Urinary bladder (tissue), 4 donors: ENCODE measurements at places on chromosomes 4 and X. TPM values are rescaled to one million over a fixed set of nuclear protein-coding genes. Genes with fewer than 3 reads are reported as not detected.

DNA sequence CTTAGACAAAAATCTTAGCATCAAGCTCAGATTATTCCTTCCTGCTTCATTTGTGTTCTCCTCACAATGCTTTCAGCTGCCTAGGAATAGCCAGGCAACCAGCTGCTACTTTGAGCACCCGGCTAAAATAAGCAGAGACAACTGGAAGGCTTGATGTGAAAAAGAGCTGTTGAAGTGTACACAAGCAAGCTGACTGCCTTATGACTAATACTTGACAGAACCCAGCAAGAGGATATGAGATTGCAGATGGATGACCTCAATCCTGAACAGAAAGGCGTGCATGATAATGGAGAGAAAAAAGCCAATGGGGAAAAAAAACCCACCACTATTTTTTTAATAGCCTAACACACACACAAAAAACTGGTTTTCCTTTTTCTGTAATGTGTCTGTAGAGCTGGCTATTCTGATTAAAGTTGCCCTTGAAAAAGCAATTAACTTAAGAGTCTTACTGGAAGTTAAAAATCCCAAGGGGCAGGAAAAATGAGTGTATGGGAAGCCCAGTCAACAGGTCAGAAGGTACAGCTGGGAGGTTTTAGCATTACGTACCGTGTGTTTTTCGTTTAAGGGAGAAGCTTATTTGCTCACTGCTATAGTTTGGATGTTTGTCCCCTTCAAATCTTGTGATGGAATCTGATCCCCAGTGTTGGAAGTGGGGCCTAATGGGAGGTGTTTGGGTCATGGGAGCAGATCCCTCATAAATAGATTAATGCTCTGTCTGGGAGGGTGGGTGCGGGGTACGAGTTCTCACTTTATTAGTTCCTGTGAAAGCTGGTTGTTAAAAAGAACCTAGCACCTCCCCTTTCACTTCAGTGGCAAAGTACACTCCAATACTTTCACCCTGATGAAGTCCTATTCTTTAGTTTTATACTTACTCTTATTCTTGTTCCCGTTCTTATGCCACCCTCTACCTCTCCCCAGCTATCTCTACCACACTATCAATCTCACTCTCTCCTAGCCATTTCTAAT is 37.1 kb upstream of the HERC6 start:
- DNase-seq, result peak; percentile 37

- no peak for DNase-seq
Measured at GRCh38 chrX:57232658-57233360, 53.7 kb upstream of the FAAH2 start.

DNA sequence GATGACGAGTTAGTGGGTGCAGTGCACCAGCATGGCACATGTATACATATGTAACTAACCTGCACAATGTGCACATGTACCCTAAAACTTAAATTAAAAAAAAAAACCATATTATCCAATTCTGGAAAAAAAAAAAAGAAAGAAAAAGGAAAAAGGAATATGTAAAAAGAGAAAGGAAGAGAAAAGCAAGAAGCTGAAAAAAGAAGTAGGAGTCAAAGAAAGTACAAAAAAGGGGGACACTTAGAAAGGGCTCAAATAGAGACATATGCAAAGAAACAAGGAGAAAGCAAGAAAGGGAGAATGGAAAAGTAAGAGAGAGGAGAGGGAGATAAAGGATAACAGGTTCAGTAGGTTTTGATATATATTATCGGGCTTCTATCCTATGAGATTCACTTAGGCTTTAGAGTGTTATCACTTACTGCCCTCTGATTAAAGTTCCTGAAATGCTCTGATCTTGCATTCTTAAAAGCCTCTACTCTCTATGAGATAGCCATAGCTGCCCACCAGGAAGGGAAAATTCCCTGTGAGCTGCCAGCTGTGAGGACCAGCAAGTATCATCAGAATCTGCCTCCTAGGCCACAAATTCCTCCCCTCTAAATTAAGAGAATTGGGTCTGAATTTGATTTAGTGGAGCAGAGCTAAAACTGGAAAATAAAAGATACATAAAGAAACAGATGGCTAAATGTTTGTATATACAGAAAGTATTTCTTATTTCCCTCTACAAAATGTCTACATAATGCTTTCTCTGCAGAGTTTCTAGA is 95.2 kb downstream of the AMMECR1 start:
- no peak for DNase-seq

DNA sequence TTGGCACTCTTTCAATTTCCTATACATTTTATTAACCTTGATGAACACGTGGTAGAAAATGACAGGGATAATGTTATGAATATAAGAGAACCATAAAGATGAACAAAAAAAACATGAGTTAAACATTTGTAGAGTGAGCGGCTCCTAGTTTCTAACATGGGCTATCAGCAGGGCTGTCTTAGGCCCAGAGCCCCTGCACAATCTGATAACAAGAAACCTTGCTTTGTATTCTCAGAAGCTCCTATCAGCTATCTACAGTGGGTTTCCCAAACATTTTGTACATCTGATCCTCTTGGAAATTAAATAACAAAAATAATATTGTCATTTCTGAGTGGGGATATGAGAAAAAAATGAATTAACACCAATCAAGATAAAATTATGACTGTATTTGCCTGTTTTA is 10.6 kb upstream of the RBPJ start:
- DNase-seq, result no peak

- no peak for DNase-seq
Measured at GRCh38 chr4:162403419-162403818, 239.6 kb upstream of the FSTL5 start.

GRCh38 chrX:24426340-24426913 is 38.7 kb upstream of the PDK3 start:
- DNase-seq, result peak; percentile 13

GRCh38 chr4:39706741-39707511 is 9.0 kb downstream of the UBE2K start:
- no peak for DNase-seq

DNA sequence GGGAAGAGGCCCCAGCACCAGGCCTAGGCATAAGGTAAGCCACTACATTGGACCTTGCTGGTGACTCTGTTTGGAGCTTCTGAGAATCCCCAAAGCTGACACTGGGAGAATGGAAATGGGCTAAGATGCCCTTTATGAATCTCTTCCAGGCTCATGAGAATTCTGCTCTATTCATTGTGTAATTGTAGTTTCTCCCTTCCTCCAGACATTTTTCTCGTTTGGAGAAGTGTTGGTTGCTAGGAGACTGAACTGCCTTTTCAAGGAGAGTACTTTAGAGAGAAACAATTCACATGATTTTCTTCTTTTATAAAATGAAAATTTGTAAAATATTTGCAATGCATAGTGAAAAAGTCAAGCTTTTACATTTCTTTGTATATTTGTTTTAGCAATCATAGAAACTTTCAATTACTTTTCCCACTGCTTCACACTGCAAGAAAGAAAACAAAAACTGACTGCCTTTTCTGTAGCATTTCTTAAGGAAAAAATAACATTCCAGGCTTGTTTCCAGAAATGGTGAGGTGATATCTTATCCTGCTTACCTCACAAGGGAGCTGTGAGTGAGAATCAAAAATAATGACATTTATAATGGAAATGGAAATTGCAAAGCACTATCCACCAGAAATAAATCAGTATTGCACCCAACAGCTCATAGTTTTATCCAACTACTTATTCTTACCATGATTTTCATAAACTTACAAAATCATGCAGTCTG is 24.9 kb upstream of the DCHS2 start:
- no peak for DNase-seq

DNA sequence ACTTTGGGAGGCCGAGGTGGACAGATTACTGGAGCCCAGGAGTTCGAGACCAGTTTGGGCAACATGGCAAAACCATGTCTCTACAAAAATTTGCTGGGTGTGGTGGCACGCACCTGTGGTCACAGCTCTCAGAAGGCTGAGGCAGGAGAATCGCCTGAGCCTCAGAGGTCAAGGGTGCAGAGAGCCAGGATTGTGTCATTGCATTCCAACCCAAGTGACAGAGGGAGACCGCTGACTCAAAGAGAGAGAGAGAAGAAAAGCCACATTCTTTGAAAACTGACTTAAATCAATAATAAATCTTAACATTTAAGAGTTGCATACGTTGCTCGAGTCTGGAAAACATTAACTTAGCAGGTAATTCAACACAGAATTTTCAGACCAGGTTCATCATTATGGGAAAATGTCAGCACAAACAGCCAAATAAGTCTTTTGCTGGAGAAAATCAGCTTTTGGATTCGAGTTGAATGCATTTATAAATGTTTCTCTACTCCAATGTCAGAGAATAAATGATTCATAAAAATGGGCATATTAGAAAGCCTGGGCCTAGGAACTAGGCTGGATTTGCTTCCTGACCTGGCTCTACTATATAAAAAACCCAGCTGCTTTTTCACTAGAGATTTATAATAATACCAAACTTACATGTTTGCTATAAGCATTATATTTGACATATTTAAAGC is 68.3 kb upstream of the RBPJ start:
- no peak for DNase-seq

GRCh38 chr4:159552979-159553768 is 450.3 kb downstream of the RAPGEF2 start:
- DNase-seq, result no peak

Gene KIT
- 11.7 TPM for polyA plus RNA-seq

Gene EMCN
- 18.8 TPM for polyA plus RNA-seq
